ENCODE measurements at places on chromosomes 3 and 15.

- DNase-seq: no peak
These were observed 137.3 kb upstream of the KBTBD8 start for GRCh38 chr3:66860771-66861170.

GRCh38 chr15:52221730-52222129 lies 30.5 kb upstream of the GNB5 start:
- no peak for DNase-seq

DNA sequence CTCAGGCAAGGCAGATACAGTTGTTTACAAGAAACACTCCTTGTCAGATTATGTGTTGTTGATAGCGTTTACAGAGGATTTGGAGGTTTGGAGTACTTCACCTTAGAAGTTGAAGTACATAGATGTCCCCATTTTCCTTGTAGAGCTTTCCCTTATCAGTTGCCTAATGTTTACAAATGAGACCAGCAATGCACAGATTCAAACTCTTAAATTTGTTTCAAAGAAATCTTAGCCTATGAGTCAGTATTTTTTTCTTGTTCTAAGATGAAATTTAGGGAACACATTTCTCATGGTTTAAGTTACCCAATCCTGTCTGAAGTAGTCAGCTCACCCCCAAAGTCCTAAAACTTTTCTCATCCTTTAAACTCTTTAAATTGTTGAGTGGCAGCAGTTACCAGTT lies 6.3 kb upstream of the EIF5A2 start:
- DNase-seq: no peak

DNA sequence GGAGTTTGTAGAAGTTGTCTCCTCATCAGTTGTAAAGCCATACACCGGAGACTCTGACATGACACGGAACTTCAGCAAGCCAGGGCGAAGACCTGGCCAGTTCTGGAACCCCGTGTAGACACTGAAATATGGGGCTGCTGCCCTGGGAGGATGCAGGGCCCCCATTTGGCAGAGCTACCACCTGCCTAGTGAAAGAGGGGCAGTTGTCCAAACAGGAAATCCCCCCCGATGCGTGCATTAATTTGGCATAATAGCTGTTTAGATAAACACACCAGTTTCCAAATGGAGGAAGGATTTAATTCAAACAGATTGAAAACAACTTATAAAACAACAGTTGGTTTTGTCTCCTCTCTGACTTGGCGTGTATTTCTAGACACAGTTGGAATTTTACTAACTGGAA lies 357.2 kb downstream of the GABRG3 start:
- DNase-seq: no peak

DNA sequence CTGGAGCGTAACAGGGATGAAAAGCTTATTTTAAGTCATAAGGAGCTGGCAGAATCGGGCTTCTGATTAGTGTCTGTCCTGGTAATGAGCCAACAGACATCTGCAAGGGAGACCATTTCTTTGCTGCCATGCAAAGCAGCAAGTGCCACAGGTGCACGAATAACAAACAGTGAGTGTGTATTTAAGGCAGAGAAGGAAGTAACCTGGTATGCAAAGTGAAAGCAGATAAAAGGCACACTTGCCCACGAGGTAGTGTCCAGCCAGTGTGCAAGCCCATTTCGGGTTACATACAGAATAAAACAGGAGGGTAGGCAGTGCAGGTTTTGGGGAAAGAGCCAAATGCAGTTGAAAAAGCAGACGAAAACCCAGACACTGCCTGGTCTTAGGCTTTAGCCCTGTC lies 1153.7 kb downstream of the SI start:
- DNase-seq: no peak

DNA sequence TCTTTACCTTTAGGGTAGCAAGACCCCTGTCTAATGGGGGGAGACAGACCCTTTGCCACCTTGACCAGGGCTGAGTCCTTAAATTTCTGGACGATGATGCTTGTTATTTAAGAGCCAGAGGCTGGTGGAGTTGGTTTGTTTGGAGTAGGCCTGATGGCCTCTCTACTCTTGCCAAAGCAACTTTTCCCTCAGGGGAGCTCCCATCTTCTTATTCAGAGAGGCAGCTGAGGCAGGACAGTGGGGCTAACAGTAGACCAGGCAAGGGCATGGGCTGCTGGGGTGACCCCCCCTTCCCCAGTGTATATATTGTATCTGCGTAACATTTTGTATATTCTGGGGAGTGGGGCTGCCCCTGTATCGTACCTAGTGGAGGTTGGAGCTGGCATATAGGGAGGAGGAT lies 10.3 kb downstream of the RPS17 start:
- no peak for DNase-seq

DNA sequence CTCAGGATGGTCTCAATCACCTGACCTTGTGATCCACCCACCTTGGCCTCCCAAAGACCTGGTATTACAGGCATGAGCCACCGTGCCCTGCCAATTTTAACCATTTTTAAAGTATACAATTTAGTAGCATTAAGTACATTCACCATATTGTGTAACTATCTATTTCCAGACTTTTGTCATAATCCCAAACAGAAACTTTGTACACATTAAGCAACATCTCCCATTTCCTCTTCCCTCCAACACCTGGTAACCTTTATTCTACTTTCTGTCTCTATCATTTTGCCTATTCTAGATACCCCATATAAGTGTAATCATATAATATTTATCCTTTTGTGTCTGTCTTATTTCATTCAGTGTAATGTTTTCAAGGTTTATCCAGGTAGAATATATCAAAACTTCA lies 8.9 kb upstream of the MYLK start:
- DNase-seq: no peak

GRCh38 chr15:48090666-48091065 lies 30.1 kb upstream of the SLC24A5 start:
- no peak for DNase-seq

GRCh38 chr3:59385547-59385946 lies 335.7 kb upstream of the CFAP20DC start:
- no peak for DNase-seq

GRCh38 chr15:95192923-95193322 lies 961.6 kb downstream of the MCTP2 start:
- DNase-seq: no peak

- DNase-seq: peak; percentile 85
These were observed 114.7 kb downstream of the ETFA start for GRCh38 chr15:76196269-76197231.

- no peak for DNase-seq
These were observed 109.0 kb upstream of the CTDSPL start for GRCh38 chr3:37752649-37753025.

DNA sequence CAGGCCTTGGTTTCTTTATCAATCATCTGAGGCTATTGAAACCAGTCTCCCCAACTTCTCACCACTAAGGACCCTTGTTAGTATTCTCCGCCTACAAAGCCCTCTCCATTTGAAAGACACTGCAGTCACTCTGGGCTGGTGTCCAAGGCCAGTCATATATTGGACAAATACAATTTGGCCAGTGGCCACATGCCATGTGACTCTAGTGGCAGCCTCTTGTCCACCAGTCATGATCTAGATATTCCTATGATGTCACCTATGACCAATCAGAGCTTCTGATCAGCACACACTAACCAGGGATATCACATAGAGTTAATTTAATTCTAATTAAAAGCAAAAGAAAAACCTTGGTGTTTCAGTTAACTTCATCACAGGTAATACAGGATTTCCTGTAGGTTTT lies 68.2 kb downstream of the RAB11A start:
- no peak for DNase-seq

- no peak for DNase-seq
These were observed 9.4 kb upstream of the CSTA start for GRCh38 chr3:122315619-122316018.

GRCh38 chr15:48242015-48242414 lies 35.9 kb downstream of the SLC12A1 start:
- no peak for DNase-seq

GRCh38 chr3:187805774-187806173 lies 60.5 kb upstream of the BCL6 start:
- DNase-seq: no peak

- peak; percentile 13 for DNase-seq
These were observed 201.0 kb upstream of the FEZF2 start for GRCh38 chr3:62574266-62574898.

DNA sequence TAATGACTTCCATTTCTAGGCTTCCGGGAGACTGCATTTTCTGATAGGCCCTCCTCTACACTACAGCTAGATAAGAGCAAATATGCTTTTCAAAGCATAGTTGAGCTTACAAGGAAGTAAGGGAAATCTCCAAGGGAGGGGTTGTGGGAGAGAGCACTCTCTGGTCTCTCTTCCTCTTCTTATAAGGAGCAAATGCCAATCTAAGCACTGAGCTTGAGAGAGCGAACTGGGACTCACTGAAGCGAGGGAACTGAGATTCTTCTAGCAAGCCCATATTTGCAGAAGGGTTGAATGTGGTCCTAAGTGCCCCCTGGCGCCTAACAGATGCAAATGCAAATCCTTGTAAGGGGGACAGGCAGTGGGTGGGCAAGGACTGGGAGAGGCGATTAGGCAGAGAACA lies 164.8 kb downstream of the ERC2 start:
- DNase-seq: peak; percentile 91

DNA sequence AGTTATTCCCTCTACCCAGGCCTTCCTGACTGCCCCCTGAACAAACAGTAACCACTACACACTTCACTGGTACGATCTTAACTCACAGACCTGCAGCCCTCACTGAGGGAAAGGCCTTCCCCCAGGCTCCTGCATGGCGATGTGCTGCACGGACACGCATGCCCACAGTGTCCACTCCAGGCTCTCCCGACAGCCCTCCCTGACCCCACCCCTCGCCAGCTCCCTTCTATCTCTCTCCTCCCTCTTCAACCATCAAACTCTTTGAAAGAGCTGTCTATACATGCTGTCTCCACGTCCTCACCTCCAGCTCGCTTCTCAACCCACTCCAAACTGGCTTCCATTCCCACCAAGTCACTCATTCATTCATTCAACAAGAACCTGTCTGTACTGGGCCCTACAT lies 3.9 kb downstream of the SCN5A start:
- no peak for DNase-seq

GRCh38 chr3:30353711-30354467 lies 252.5 kb upstream of the TGFBR2 start:
- DNase-seq: no peak

DNA sequence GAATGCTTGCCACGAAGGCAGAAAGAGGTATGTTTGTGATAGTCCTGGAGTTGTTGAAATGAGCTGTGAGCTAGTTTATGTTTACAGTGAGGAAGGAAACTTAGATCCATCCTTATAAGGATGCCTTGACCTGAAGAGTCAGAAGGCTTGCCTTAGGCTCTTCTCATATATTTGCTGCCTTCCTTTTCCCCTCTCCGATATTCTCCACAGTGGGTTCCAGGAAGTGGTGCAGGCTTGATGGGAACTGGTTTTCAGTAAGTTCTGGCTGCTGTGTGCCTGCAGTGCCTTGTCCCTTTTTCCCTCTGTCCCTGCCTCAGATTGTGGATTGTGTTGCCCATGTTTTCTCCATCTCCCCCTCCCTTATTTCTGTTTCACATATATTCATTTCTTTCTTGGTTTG lies 287.3 kb upstream of the UBE2E1 start:
- DNase-seq: peak; percentile 9

GRCh38 chr3:31776016-31776415 lies 205.0 kb downstream of the OSBPL10 start:
- DNase-seq: no peak

DNA sequence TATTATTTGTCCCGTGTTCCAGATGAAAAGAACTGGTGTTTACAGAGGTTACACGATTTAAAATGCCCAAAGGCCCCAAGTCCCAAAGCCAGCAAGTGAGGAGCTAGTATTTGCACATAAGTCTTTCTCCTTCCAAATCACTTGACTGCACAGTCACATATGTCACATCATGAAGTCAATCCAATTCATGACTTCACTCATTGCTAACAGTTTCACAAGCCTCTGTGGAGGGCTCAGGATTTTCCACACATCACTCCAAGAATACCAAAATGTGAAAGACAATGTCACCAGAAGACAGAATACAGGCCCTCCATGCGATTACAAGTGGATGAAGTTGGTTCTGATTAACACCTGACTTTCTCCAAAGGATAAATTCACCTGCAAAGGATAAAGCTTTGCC lies 283.1 kb upstream of the UBE2E2 start:
- DNase-seq: no peak
